Inflammatory macrophage (primary cell): ENCODE measurements at places on chromosomes 2 and 18.

GRCh38 chr2:70369082-70369481 is 67.2 kb upstream of the FAM136A start:
- DNase-seq: no peak

GRCh38 chr2:140085674-140086073 is 1305.5 kb upstream of the NXPH2 start:
- no peak for DNase-seq

- no peak for DNase-seq
Measured at GRCh38 chr2:1795261-1796231, 51.2 kb upstream of the PXDN start.

DNA sequence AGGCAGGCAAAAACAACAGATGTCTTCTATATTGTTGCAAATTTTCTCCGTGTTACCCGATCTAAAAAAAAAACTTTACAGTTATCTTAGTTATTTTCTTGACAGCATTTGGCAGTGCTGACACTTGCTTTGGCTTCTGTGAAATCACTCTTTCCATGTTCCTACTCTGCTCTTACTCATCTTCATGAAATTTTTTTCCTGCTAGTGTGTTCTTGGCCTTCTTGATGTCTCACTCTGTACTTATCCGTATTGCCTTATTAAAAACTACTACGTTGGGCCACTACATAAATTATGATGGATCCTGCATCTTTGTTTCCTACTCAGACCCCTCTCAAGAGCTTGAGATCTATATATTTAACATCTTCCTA is 134.4 kb downstream of the IKZF2 start:
- DNase-seq: no peak

DNA sequence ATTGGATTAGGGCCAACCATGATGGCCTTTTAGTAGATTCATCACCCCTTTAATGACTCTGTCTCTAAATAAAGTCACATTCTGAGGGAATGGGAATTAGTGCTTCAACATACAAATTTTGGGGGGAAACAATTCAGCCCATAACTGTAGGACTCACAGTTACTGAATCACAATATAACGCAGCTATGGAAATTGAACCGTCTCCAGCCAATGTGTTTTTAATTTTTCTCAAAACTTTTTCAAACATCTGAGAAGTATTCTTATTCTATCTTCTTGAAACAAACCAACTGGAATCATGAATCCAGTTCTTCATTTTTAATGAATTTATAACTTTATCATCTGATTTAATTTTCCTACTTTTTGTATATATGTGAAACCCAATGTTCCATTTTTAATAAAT is 373.1 kb upstream of the SYT4 start:
- no peak for DNase-seq

- DNase-seq: no peak
Measured at GRCh38 chr2:168237741-168238140, 9.7 kb downstream of the STK39 start.

GRCh38 chr2:32863803-32864202 is 83.0 kb upstream of the LTBP1 start:
- DNase-seq: no peak

GRCh38 chr18:8469544-8470130 is 139.6 kb upstream of the RAB12 start:
- DNase-seq: no peak

- peak; percentile 92 for DNase-seq
Measured at GRCh38 chr2:71064754-71065621, 3.5 kb upstream of the NAGK start.

DNA sequence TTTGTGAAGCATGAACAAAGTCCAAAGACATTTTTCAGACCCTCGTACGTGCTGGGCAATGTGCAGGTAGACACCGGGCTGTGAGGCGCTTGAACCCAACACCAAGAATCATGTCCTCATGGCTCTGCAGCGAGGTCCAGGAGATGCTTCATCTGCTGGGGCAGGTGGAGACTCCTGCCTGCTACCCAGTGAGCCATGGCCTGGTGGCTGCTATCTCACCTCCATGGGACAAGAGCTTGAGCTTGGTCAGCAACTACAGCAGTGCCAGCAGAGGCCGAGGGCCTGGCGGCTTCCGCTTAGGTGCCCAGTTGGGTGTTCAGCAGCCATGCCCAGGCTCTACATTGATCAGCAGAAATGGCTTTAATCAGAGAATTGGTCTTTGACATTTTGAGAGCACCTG is 281.0 kb upstream of the HS6ST1 start:
- no peak for DNase-seq

DNA sequence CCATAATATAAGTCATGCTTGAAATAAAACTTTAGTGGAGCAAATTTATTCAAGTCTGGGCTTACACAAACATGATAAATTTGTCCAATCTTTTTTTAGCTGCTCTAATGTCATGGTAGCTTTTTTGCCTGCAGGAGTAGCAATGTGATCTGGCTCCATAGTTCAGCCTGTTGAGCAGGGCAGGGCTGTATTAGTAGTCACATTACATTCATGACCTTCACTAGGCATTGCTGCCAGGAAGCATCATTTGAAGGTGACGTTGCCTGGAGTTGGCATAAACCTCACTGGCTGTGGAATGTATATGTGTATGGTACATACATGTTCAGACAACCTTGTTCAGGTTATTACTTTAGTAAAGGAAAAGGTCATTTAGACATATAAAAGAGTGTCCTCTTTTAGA is 76.6 kb downstream of the CCDC85A start:
- DNase-seq: no peak
